ENCODE measurements at places on chromosomes 16 and 17. TPM values are rescaled to one million over a fixed set of nuclear protein-coding genes. Genes with fewer than 3 reads are reported as not detected.
A peak's percentile ranks its signal among the peaks of the same experiment; 100 is the strongest.

GRCh38 chr17:16551878-16552636, 16.9 kb downstream of the ZNF287 start:
- no peak for DNase-seq

- no peak for DNase-seq
These were observed 6.0 kb upstream of the TBC1D3B start for GRCh38 chr17:36182176-36183000.

DNA sequence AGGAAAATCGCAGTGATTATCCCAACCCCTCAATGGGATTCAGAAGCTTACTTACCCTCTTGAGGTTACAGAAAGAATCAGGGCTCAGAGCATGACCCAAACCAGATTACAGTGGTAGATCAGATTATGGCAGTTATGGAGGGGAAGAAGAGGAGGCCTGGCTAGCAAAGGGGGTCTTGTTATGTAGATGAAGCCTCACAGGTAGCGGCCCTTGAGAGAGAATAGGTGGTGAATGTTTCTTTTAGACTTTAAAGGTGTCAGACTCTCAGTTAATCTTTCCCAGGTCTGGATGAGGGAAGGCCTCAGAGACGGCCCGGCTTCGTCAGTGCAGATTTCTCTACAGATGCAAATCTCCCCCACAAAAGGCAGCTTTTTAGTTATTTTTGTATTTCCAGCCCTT, 15.6 kb downstream of the RNF112 start:
- DNase-seq = no peak

DNA sequence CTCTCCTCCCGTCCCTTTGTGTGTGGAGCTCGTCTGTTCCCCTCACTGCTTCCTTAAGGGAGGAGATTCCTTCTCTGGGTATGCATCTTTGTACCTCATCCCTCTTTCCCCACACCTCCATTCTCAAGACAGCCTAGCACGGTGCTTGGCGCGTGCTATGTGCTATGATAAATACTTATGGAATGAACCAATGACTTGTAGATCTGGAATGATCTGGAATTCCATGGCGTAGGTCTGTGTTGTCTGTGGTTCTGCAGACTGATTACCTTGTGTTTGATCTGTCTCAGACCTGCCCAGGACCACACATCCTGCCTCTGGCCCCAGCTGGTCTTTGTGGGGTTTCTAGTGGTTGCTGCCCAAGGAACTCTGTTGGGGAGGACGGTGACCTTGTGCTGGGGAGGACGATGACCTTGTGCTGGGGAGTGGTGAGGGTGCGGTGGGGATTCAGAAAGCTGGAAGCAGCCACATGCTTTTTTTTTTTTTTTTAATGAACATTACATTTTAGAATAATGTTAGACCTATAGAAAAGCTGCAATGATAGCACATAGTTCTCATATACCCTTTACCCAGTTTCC, 33.5 kb upstream of the ETV4 start:
- DNase-seq = no peak

- no peak for DNase-seq
These were observed 432.7 kb upstream of the ASIC2 start for GRCh38 chr17:33725675-33726271.

DNA sequence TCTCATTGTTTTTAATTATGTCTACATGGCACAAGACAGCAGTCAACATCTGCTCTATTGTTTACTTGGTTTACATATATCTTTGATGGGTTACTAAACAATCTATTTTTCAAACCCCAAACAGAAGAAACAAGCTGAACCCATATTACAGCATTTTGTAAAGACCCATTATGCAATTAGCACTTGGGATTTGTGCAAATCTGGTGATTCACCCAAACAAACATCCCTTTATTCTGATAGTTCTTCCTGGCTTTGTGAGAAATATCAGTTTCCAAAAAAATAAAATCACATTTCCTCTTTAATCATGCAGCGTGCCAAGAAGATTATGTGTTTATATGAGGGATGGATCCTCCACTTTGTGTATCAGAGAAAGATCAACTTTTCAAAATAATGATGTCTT, 16.8 kb upstream of the RBFOX1 start:
- DNase-seq = no peak

DNA sequence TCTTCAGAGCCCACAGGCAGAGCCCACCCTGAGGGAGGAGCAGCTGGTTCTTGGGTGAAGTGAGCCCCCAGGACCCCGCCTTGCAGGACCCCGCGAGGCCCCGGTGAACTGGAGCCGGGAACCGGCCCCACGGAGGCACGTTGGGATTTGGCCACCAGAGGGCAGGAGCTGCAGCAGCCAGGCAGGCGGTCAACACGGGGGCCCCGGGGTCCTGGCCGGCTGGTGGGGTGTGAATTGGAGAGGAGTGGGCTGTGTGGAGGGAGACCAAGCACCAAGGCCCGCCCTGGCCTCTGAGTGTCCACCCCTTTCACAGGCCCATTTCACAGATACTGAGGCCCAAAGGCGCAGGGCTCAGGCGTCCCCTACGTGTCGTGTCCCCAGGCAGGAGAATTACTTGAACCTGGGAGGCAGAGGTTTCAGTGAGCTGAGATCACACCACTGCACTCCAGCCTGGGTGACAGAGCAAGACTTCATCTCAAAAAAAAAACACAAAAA, 2.2 kb downstream of the DPEP1 start:
- DNase-seq = peak; percentile 57

DNA sequence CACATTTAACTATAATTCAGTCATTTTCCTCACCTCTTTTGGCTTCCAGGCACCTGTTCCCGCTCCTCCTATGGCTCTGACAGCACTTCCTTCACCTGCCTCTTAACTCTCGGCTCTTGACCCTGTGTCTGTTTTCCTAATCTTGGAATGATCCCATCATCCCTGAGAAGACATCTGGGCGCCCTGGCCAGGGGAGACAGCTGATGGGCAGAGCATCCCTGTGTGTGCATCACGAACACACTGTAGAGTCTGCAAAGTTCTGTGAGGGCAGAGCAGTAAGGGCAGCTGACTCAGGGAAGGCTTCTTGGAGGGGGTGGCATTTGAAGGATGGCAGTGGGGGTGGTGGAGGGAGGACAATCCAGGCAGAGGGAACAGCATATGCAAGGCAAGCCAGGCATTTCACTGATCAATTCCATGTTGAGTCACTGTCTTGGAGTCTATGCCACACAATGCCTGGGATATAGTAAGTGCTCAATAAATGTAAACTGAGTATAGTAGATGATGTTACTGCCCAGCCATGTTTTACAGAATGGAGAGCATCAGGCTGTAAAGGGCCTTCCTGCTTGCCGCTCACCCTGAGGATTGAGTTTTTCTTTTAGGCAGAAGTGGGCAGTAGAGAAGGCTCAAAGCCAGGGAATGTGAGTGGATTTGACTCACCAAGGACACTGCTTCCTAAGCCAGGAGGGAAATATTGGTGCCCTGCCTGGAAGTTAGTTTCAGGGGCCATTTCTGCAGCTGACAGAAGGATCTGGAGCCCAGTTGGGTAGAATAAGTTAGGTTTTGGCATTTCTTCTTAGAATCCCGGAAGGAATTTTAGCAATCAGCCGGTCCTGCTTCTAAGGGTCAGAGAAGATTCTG, 5.8 kb upstream of the RAB11FIP4 start:
- DNase-seq = no peak

DNA sequence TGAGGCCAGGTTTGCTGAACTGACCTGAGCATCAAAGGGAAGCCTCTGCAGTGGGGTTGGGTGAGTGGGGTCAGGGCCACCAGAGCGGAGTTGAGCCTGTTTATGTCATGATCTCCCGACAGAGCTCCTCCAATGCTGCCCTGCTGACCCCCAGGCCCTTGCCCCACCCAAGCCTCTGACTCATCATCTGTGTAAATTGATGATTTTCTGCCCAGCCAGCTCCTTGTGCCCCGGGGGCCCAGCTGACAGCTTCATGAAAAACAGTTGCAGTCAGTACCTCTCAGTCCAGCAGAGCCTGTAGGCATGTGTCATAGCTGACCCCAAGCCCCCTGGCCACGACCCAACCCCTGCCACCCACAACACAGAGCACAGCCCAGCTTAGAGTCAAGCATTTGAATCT, 134.9 kb downstream of the CCT6B start:
- no peak for DNase-seq

- DNase-seq = no peak
These were observed 14.2 kb downstream of the SNF8 start for GRCh38 chr17:48930435-48930873.

GRCh38 chr16:24504472-24505345, 34.7 kb upstream of the RBBP6 start:
- DNase-seq = peak; percentile 47

- DNase-seq = no peak
These were observed 498 bp downstream of the LRRC37B start for GRCh38 chr17:32007463-32008298.

Gene CCL5
- total RNA-seq = 40.1 TPM

Gene KRTAP1-1
- not detected for total RNA-seq

Gene TAC4
- total RNA-seq = not detected

GRCh38 chr17:30222721-30223175, 12.7 kb downstream of the SLC6A4 start:
- no peak for DNase-seq

- no peak for DNase-seq
These were observed 3.5 kb upstream of the TLCD3A start for GRCh38 chr17:728911-729310.

DNA sequence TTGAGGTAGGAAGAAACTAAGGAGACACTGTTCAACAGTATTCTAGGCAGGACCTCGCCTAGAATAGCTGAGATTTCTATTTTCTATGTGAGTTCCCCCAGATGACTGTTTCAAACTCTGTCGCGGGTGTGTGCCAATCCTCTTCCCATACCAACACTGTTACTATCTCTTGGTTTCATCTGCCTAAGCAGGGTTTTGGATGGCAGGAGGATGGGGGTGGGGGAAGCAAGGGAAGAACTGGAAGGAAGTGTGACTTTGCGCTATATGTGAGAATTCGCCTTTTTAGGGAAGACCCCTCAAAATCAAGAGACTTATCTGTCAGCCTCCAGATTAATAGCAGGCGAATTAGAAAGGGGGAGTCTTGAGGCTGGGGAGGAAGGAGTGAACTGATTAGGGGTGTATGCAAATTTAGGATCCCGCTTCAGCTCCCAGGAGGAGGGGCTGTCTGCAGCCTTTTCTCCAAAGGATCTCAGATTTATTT, 521 bp upstream of the G6PC3 start:
- no peak for DNase-seq

- no peak for DNase-seq
These were observed 5.2 kb upstream of the SMARCD2 start for GRCh38 chr17:63847525-63848249.

Gene USP10
- total RNA-seq = 99.3 TPM

GRCh38 chr16:53068423-53068833, 13.6 kb downstream of the CHD9 start:
- no peak for DNase-seq

Gene ESRP2
- total RNA-seq = not detected

- DNase-seq = no peak
These were observed 31.1 kb downstream of the ST3GAL2 start for GRCh38 chr16:70407811-70408274.

Gene GCGR
- not detected for total RNA-seq

DNA sequence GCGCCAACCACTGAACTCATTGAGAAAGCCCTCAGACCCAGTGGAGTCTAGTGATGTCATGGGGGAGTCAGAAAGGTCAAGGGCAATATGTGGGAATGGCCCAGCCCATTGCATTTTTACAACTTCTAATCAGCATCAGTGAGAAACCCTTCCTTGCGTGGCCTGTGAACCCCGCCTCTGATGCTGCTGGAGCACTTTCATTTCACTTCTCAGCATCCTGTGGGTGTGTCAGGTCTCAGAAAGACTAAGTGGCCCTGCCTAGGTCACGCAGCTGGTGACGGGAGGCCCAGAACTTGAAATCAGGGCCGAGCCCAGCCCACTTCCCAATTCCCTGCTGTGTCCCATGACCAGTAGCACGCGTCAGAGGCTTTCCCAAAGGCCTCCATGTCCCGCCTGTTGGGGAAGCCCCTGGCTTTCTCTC, 6.1 kb downstream of the DNAI2 start:
- DNase-seq = peak; percentile 46

Gene KAT2A
- total RNA-seq = 38.5 TPM

GRCh38 chr16:81997738-81998137, 13.5 kb downstream of the SDR42E1 start:
- no peak for DNase-seq

Measured in CD4-positive, alpha-beta T cell (primary cell).